ENCODE measurements at places on chromosomes 3 and 15.

GRCh38 chr15:95170561-95171380, 939.4 kb downstream of the MCTP2 start:
- DNase-seq = no peak

- DNase-seq = no peak
Measured at GRCh38 chr3:64110071-64110470, 86.8 kb upstream of the PSMD6 start.

DNA sequence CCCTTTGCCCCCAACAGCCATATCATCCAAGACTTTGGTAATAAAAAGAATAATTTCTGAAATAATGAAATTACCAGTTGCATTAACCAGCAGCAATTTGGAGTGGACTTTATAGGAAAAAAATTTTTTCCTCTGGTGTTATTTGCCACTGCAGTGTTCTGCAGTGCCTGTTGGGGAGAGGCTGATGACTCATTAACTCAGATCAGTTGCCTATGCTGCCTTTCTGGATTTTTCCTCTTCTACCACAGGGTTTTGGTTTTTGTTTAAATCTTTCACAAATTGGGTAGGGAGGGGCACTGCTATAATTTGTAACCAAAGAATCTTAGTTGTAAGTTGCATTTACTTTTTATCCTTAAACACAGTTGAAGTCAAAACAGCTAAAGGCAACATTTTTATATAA, 22.7 kb downstream of the ATP6V1A start:
- peak; percentile 68 for DNase-seq

DNA sequence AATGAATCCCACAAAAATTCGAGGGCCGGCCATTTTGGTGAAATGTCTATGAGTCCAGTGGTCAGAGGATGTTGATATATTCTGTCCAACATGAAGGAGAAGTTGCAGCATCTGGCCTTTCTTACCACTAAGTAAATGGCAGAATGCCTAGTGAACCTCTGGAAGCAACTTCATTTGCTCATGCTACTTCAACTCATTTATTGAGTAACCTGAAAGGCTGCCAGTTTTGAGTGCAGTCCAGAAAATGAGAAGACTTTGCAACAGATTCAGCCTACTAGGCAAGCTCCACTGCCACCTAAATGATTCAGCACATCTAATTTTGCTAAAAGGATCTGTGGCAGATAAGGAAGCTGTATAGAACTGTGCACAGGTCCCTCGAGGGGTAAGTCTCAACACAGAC, 265.0 kb downstream of the OPA1 start:
- DNase-seq = peak; percentile 96

GRCh38 chr3:72177075-72178050, 392.4 kb upstream of the PROK2 start:
- peak; percentile 22 for DNase-seq

DNA sequence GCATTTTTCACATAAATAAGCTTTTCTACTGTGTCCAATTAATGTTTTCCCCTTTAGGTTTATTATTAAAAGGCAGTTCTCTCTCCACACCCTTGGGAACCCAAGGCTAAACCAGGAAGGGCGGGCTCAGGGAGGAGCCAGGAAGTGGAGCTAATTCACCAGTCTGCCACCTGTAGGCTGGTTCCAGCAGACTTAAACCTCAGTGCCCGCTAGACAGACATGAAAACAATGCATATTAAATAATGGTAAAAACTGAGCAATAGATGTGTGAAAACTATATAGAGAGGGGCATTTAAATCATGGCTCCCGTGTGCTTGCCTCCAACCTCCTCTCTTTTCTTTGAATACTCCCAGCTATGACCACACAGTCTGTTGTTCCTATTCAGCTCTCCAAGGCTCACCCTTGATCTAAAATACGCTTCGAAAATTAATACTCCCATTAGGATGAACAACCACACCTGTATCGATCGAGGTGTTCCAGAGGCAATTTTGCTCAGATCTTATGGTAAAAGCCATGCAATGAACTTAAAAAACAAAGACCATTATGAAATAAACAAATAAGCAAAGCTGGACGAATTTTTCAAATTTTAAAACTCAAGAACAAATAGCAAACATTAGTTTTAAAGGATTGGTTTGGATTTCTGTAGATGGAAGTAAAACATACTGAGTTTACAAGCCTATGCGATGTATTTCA, 253.3 kb downstream of the TJP1 start:
- DNase-seq = no peak

DNA sequence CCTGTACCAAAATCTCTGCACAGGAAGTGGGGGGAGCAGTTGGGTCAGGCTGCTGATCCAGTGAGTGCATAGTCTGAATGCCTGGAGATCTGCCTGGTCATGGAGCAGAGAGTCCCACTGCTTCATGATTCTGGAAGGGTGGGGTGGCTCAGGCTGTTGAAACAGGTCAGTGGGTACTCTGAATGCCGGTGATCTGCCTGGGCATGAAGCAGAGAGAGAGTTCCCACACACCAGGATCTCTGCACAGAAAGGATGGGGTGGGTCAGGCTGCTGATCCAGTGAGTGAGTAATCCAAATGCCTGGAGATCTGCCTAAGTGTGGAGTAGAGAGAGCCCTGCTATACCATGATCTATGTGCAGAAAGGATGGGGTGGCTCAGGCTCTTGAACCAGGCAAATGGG, 16.1 kb upstream of the GCSAM start:
- DNase-seq = no peak

DNA sequence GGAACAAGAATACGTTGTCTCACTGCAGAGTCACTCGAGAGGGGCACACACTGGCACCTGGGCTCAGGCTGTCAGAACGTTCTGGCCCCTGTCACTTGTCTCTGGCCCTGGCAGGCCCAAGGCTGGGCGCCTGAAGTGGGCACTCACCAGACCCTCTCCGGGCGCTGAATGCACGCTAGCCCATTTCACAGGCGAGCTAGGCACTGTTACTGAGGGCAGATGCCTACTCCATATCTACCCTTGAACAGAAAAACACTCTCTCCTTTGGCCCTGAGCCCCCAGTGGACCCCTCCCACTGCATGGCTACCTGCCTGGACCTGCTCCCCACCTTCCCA, 42.3 kb upstream of the IQSEC1 start:
- DNase-seq = no peak

- no peak for DNase-seq
Measured at GRCh38 chr3:85875589-85875988, 916.8 kb downstream of the CADM2 start.

DNA sequence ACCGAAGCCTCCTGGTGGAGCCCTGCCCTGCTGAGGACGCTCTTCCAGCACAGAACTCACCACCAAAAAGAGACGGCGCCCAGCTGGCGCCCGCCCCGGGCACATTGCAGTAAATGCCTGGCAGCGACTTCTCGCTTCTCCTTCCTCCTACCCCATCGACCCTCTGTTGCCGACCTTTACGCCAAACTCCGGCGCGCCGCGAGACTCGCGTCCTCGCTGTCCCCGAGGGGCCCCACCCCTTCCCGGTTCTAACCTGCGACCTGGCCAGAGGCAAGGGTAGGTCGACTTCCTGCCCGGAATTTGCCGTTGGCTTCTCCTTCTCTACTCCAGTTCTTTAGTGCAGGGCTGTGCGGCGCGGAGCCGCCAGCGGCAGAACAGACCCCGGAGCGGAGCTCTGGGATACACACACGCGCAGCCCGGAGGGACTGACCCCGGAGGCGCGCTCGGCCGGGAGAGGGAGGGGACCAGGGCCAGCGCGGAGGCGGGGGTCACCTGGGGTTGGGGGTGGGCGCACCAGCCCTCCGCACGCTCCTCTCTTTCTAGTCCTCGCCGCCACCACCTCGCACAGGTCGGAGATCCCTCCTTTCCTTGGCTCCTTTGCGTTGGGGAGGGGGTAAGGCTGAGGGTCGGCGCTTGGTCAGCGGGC, 226.6 kb upstream of the AZI2 start:
- no peak for DNase-seq

DNA sequence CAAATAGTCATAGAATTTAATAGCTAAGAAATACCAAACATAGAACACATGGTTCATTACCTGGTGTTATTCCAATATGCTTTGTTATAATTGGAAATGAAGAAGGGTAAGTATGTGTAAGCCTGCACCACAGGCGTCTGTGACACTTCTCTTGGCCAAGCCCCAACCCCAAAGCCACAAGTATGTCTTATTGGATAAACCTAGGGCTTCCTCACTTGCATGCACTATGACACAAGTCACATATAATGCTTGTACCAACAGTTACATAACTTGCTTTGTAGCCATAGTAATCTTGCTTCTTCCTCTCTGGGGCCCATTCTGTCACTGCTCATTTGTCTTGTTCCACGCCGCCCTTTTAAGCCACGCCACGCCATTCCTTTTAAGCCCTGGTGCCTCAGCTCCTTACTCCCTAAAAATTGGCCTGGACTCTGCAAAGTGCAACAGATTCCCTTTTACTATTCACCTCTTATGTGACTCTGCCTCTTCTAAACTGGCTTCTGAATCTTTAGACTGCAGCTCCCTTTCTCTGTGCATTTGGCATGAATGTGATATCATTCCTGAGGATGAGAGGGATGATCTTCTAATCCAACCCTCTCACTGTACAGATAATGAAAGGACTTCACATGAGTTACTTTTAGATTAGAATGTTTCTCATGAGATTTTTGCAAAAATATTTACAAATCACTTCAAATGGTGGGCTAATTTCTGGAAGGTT, 48.1 kb upstream of the EPHA3 start:
- peak; percentile 82 for DNase-seq
